Activated CD8-positive, alpha-beta T cell treated with anti-CD3 and anti-CD28 coated beads, Interleukin-2, amount 10 ng/mL, durations not matched to agents 7 days and 5 days (primary cell): ENCODE measurements at places on chromosomes 1 and 21. TPM values are rescaled to one million over a fixed set of nuclear protein-coding genes. Genes with fewer than 3 reads are reported as not detected.

- H3K36me3 ChIP-seq = no peaks in the 10 kb centered on the region
- no peaks in the 10 kb centered on the region for H3K4me1 ChIP-seq
- no peak overlapping the region for H3K27ac ChIP-seq
- H3K4me3 ChIP-seq = no peak overlapping the region
- no peak for DNase-seq
- no peaks in the 10 kb centered on the region for H3K27me3 ChIP-seq
Observed at GRCh38 chr1:240658312-240658960, 46.5 kb upstream of the GREM2 start.

GRCh38 chr1:6099297-6099696, 53.6 kb downstream of the KCNAB2 start:
- H3K27ac ChIP-seq = no peak overlapping the region
- H3K4me1 ChIP-seq = no peaks in the 10 kb centered on the region
- peaks cover 24% of the 10 kb centered on the region for H3K36me3 ChIP-seq
- no peaks in the 10 kb centered on the region for H3K27me3 ChIP-seq
- no peak overlapping the region for H3K4me3 ChIP-seq

- H3K4me3 ChIP-seq = no peak overlapping the region
- H3K4me1 ChIP-seq = peaks cover 44% of the 10 kb centered on the region
- H3K27me3 ChIP-seq = no peaks in the 10 kb centered on the region
- H3K27ac ChIP-seq = peak overlapping the region; percentile 81
- peaks cover 63% of the 10 kb centered on the region for H3K36me3 ChIP-seq
Observed at GRCh38 chr1:248817065-248817464, 8.7 kb downstream of the SH3BP5L start.

GRCh38 chr1:47572731-47573430, 135.0 kb downstream of the FOXD2 start:
- peaks cover 24% of the 10 kb centered on the region for H3K27me3 ChIP-seq
- no peaks in the 10 kb centered on the region for H3K36me3 ChIP-seq
- H3K4me1 ChIP-seq = peaks cover 6% of the 10 kb centered on the region
- H3K4me3 ChIP-seq = no peak overlapping the region
- no peak overlapping the region for H3K27ac ChIP-seq

DNA sequence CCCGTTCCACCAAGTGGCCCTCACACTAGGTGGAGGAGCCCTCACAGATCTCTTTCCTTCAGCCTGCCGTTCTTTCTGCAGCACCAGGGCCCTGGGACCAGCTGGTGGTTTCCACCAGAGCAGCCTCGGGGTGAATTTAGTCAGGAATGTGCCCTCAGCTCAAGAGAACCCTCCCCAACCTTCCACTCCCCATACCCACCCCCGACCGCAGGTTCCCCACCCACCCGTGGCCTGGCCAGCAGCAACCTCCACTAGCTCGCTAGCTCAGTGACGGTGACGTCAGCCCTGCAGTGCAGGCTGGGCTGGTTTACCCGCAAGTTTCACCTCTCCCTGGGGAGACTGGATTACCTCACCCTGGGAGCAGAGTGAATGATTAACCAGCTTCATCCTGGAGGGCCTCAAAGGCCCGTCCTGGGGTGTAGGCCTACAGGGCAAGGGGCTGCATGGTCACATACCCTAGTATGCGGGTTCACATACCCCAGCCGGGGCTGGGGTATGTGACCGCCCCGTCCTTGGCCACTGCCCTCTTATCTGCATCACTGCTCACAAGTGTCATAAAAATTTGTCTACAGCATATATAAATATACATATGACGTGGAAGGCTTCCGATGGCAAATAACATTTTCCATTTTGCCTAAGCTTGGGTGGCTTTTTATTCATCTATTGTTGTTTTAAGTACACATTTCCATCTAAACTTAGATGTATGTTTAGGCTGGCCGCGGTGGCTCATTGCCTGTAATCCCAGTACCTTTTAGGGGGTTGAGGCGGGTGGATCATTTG, 24.5 kb downstream of the ELF3 start:
- no peaks in the 10 kb centered on the region for H3K4me1 ChIP-seq
- H3K36me3 ChIP-seq = no peaks in the 10 kb centered on the region
- H3K27me3 ChIP-seq = no peaks in the 10 kb centered on the region
- H3K4me3 ChIP-seq = no peak overlapping the region
- DNase-seq = no peak

DNA sequence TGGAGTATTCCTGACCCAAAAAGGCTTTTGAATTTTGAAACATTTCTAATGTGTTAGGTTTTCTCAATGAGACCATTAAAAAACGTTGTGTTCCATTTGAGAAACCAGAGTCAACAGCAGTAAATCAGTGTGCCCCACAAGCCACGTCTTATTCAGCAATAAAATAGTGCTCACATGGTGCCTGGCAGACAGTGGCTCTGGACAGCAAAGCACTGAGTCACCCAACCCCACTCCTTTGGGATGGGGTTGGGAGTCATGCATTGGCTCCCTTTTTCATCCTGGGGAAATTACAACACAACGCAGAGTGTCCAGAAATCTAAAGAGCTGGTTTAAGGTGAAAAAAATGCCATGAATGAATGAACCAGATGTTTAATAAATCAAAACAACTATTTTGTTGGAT, 46.5 kb downstream of the KCNJ15 start:
- no peaks in the 10 kb centered on the region for H3K36me3 ChIP-seq
- H3K4me1 ChIP-seq = peaks cover 14% of the 10 kb centered on the region
- no peak overlapping the region for H3K27ac ChIP-seq
- no peak overlapping the region for H3K4me3 ChIP-seq

DNA sequence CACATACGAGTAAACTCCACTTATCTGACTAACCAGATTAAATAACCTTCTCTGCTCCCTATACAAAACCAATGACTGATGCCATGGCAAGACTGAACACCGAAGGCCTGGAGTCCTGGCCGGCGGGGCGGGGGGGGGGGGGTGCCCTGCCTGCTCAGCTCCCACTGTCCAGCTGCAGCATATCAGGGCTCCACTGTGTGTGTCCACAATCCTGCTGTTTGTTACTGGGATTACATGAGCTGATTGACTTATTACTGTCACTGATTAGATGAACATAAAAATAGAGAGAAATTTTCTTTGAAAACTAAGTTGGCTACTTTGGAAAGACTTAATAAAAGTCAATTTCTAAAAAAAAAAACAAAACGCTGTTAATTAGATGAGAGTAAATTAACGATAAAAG, 24.9 kb downstream of the TMEM63A start:
- H3K36me3 ChIP-seq = peaks cover 81% of the 10 kb centered on the region
- peaks cover 22% of the 10 kb centered on the region for H3K4me1 ChIP-seq
- no peaks in the 10 kb centered on the region for H3K27me3 ChIP-seq
- DNase-seq = no peak
- H3K27ac ChIP-seq = no peak overlapping the region
- H3K4me3 ChIP-seq = no peak overlapping the region

- no peak for DNase-seq
- no peak overlapping the region for H3K27ac ChIP-seq
- H3K4me1 ChIP-seq = no peaks in the 10 kb centered on the region
- H3K36me3 ChIP-seq = no peaks in the 10 kb centered on the region
Observed at GRCh38 chr1:18058206-18058921, 49.2 kb upstream of the IGSF21 start.

GRCh38 chr1:44602634-44603628, 71.3 kb downstream of the TMEM53 start:
- no peak for DNase-seq
- no peak overlapping the region for H3K4me3 ChIP-seq
- H3K36me3 ChIP-seq = no peaks in the 10 kb centered on the region
- H3K4me1 ChIP-seq = no peaks in the 10 kb centered on the region
- peaks cover 2% of the 10 kb centered on the region for H3K27me3 ChIP-seq

DNA sequence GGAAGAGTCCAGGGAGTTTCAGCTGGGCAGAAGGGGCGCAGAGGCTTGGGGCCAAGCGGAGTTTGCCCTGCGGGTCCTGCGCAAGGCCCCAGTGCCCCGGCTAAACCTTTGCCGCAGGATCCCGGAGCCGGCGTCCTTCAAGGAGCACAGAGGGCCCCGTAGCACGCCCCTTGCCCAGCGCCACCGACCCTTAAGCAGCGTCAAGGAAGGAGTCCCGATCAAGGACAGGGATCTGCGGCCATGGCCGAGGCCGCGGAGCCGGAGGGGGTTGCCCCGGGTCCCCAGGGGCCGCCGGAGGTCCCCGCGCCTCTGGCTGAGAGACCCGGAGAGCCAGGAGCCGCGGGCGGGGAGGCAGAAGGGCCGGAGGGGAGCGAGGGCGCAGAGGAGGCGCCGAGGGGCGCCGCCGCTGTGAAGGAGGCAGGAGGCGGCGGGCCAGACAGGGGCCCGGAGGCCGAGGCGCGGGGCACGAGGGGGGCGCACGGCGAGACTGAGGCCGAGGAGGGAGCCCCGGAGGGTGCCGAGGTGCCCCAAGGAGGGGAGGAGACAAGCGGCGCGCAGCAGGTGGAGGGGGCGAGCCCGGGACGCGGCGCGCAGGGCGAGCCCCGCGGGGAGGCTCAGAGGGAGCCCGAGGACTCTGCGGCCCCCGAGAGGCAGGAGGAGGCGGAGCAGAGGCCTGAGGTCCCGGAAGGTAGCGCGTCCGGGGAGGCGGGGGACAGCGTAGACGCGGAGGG, 520 bp downstream of the CLIC6 start:
- no peak overlapping the region for H3K27ac ChIP-seq
- H3K4me1 ChIP-seq = peaks cover 5% of the 10 kb centered on the region
- DNase-seq = peak; percentile 47

- no peak overlapping the region for H3K4me3 ChIP-seq
- peaks cover 10% of the 10 kb centered on the region for H3K4me1 ChIP-seq
- no peak for DNase-seq
- no peak overlapping the region for H3K27ac ChIP-seq
Observed at GRCh38 chr1:109251277-109252166, 2.2 kb downstream of the CELSR2 start.

- no peaks in the 10 kb centered on the region for H3K36me3 ChIP-seq
- H3K4me1 ChIP-seq = peaks cover 7% of the 10 kb centered on the region
- no peak overlapping the region for H3K27ac ChIP-seq
- peaks cover 17% of the 10 kb centered on the region for H3K27me3 ChIP-seq
Observed at GRCh38 chr1:178723546-178723945, 1.5 kb upstream of the RALGPS2 start.

- H3K27me3 ChIP-seq = no peaks in the 10 kb centered on the region
- H3K4me1 ChIP-seq = no peaks in the 10 kb centered on the region
- DNase-seq = no peak
- no peak overlapping the region for H3K27ac ChIP-seq
Observed at GRCh38 chr1:44327679-44328491, 27.2 kb downstream of the ERI3 start.

DNA sequence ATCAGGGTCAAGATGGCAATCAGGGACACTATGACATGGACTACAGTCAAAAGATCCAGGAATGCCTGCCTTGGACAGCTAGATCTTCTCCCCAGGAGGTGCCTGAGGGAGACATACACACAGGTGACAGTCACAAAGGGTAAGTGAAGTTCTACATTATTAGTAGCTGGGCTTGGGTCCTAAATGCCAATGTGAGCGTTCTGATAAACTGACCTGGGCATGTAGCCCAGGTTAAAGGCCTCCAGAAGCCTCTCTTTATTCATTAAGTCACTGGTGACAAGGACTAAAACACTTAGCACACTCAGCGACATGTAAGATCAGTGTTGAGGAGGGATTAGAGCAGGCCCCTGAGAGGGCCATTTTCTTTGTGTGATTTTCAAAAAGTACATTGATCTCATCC, 48.9 kb upstream of the HSD17B7 start:
- no peak overlapping the region for H3K27ac ChIP-seq
- no peaks in the 10 kb centered on the region for H3K36me3 ChIP-seq
- H3K4me1 ChIP-seq = no peaks in the 10 kb centered on the region
- peaks cover 2% of the 10 kb centered on the region for H3K27me3 ChIP-seq
- DNase-seq = no peak
- H3K4me3 ChIP-seq = no peak overlapping the region

DNA sequence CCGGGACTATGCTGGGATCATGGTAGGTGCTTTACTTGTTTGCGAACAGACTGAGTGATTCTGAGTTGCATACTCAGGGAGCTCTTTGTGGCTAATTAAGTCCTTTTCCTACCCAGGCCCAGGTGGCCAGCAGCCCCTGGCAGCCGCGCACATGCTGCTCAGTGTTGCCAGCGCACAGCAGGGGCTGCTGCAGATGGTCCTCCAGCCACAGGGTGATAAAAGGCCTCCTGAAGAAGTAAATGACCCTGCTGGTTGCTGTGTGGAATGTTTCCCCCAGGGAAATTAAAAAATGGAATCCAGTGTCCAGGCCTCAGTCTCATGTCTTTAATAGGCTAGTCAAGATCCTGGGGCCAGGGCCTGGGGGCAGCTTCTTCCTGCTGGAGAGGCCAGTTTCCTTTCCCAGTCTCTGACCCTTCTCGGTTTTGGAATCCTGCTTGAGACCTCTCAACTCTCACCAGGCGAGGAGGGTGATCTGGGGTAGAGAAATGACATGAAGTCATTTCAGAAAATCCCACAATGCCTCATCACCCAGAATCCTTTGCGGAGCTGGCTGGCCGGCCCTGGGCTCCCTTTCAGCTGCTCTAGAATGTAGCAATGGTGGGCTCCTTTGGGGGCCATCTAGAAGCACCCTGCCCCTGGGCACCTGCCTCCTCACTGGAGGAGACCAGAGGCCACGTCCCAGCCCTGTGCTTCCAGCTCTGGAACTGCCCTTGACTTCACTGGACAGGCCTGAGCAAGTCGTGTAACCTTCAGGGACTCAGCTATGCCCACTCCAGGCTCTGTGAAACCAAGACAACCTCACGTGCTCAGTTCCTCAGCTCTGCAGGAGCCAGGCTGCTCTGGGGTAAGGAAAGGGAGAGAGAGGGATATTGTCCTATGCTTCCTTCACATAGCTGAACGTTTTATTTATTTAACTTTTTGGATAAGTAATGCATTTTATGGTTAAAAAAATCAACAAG, 131.4 kb downstream of the MRPS6 start:
- H3K4me1 ChIP-seq = peaks cover 40% of the 10 kb centered on the region
- no peaks in the 10 kb centered on the region for H3K27me3 ChIP-seq
- H3K36me3 ChIP-seq = peaks cover 5% of the 10 kb centered on the region
- DNase-seq = no peak
- H3K27ac ChIP-seq = no peak overlapping the region

GRCh38 chr1:175216444-175216843, 23.9 kb upstream of the KIAA0040 start:
- H3K36me3 ChIP-seq = peaks cover 3% of the 10 kb centered on the region
- peaks cover 24% of the 10 kb centered on the region for H3K4me1 ChIP-seq
- no peak for DNase-seq
- no peaks in the 10 kb centered on the region for H3K27me3 ChIP-seq
- no peak overlapping the region for H3K27ac ChIP-seq

DNA sequence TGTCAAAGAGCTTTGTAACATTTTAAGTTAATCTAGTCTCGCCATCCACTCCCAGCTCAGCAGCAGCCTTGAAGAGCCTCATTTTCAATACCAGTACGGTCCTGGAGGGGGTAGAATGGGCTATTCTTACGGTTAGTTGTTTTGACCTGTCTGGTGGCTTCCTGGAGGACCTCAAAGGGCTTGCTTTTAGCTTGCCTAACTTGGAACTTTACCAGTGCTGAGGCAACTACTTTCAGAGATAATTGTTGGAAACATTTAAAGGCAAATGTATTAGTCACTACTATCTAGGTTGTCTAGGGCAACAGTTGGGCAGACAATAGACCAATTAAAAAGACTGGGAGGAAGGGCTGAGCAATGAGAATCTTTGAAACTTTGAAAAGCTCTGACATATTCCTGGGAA, 56.0 kb downstream of the TTLL7 start:
- peaks cover 6% of the 10 kb centered on the region for H3K27me3 ChIP-seq
- H3K36me3 ChIP-seq = no peaks in the 10 kb centered on the region
- H3K4me1 ChIP-seq = no peaks in the 10 kb centered on the region

- H3K27me3 ChIP-seq = no peaks in the 10 kb centered on the region
- no peak overlapping the region for H3K4me3 ChIP-seq
- DNase-seq = no peak
- H3K4me1 ChIP-seq = no peaks in the 10 kb centered on the region
Observed at GRCh38 chr21:36729310-36729970, 30.5 kb downstream of the SIM2 start.

KRTAP10-9 gene
- not detected for total RNA-seq

NCMAP gene
- total RNA-seq = not detected

BCAN gene
- total RNA-seq = not detected

EFNA1 gene
- not detected for total RNA-seq

FRRS1 gene
- total RNA-seq = 5.0 TPM

PROX1 gene
- total RNA-seq = not detected

ERICH3 gene
- total RNA-seq = not detected
